Stimulated activated naive CD8-positive, alpha-beta T cell treated with anti-CD3 and anti-CD28 coated beads, Interleukin-15, Interleukin-2, amounts not matched to agents 100 U/mL and 50 U/mL, for 24 hours (primary cell): ENCODE measurements at places on chromosomes 13 and 19.
A peak's percentile ranks its signal among the peaks of the same experiment; 100 is the strongest.

DNA sequence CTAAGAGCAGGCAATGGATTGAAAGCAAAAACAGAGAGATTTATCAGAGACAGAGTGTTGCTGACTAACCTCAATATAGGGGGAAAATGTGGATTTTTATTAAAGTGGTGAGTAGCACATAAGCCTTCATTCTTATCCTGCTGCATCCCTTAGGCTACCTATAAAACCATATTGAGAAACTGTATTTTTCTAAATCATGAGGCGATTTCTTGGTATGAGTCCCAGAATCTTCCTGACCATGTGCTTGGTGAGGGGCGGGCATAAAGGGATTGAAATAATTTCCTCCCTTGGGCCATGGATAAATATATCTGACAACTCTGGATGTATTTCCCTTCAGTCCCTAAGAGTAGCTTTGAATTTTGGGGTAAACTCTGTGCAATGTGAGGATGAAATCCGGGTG is 72.8 kb downstream of the EFNB2 start:
- no peak for DNase-seq

- DNase-seq, result no peak
Observed at GRCh38 chr13:37599519-37599918, 951 bp upstream of the POSTN start.

DNA sequence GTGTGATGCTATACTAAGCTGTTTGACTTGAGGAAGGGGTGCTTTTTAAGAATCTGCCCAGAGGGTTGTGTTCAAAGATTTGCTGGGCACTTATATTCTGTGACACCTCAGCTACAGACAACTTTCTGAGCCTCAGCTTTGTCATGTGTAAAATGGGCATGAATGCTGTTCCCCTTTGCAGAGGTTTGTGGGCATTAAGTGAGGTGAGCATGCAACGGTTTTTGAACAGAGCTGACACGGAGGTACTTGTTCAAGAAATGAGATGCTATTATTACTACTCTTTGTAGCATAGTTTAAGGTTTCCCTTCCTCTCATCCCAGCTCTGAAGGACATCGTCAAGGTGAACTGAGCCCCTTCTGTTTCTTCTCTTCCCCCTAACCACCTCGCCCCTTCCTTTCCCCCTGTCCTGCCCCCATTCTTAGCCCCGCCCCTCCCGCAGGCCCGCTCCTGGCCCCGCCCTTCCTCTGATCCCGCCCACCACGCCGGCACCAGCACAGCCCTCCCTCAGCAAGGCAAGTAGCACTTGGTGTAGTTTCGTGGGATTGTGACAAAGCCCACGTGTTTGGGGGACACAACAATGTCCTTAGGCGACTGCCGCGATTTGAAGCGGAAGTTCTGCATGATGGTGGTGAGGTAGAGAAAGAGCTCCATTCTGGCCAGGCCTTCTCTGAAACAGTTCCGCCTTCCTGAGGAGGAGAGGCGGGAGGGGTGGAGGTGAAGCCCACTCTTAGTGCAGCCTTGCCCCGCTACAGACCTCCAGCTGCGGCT is 26.1 kb upstream of the CYP2A7 start:
- peak; percentile 71 for DNase-seq

DNA sequence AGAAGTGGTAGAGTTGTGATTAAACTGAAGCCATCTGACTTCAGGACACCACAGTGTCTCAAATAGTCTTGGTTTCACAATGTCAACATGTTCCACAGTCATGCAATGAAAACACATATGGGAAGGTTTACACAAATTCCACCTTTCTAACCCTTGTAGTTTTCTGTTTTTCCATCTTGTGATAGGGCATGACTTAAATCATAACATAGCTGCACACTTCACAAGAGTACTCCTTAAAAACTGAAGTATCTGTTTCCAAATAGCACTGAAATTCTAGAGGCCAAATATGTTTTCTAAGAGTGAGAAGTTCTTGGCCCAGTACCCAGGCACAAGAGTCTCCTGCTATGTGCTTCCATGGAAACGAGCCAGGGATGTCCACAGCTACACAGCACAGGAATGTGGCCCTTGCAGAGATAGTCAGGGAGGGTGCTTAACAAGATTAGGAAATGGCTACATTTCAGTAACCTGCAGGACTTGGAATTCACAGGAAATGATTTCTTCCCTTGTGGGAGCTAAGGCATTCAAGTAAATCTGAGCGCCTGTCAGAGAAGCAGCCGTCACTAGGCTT is 269.1 kb downstream of the NDFIP2 start:
- no peak for DNase-seq

DNA sequence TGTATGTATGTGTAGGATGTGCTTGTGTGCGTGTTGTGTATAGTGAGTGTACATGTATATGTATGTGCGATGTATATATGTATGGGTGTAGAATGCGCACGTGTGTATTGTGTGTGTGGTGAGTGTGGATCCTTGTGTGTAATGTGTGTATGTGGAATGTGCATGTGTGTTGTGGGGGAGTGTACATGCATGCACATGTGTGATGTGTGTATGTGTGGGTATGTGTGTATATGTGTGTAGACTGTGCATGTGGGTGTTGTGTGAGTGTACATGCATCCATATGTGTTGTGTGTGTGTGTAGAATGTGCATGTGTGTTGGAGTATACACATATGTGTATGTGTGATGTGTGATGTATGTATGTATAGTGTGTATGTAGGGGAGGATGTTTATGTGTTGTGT is 18.0 kb upstream of the SPACA7 start:
- DNase-seq, result no peak

- peak; percentile 22 for DNase-seq
Observed at GRCh38 chr19:37931881-37932655, 25.1 kb downstream of the SIPA1L3 start.

- DNase-seq, result no peak
Observed at GRCh38 chr13:73079359-73079758, 20.6 kb downstream of the KLF5 start.

GRCh38 chr13:25180775-25181537 is 8.9 kb upstream of the AMER2 start:
- no peak for DNase-seq

DNA sequence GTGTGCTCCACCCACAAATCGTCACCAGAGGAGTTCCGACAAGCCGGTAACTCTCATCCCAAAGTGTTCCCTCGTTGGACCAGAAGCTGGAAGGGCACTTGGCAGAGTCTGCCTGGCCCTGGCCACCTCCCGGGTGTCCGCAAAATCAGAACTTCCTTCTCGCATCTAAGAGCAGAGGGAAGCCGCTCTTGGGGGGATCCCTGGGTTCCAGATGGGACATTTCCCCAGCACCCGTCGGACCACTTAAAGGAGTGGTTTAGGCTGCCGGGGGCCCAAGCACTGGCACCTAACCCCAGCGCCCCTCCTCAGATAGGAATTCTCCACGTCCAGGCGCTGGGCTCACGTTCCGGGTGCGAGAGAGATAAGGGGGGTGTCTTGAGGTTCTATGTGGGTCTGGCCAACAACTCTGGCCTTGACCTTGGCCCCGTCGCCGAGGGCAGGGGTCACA is 857 bp upstream of the MAP2K7 start:
- no peak for DNase-seq

DNA sequence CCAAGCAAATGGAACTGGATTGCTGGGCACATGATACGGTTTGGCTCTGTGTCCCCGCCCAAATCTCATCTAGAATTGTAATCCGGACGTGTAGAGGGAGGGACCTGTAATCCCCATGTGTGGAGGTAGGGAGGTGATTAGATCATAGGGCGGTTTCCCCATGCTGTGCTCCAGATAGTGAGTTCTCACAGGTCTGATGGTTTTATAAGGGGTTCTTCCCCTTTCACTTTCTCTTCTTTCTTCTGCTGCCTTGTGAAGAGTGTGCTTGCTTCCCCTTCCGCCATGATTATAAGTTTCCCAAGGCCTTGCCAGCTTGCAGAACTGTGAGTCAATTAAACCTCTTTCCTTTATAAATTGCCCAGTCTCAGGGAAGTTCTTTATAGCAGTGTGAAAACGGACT is 32.6 kb upstream of the MTIF3 start:
- DNase-seq, result no peak

DNA sequence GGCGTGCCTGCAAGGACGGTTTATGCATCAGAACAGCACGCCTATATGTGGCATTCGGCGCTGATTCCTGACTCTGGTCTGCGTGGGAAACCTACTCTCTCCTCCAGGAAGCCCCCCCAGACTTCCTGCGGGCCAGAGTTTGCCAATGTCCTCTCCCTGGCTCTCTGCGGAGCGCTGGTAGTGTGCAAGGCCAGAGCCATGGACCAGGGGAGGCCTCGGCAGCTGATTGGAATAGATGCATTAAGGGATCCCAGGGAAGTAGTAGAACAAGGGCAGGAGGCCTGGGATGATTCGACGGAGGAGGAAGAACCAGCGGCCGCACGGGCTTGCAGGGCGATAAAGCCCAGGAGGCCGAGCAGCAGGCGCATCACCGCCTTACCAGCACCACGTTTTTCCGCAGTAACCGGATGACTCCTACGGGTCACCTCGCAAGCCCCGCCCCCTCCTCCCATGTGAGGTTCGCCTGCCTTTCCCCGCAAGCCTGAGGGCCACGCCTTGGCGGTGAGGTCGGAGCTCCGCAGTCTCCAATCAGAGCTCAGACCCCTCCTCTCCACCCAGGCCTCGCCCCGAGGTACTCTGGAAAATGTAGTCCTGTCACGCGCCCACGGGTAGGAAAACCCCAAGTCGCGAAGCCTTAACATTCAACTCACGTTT is 5.0 kb downstream of the CLEC11A start:
- DNase-seq, result peak; percentile 94

GRCh38 chr19:8423817-8424223 is 10.7 kb downstream of the MARCHF2 start:
- no peak for DNase-seq

DNA sequence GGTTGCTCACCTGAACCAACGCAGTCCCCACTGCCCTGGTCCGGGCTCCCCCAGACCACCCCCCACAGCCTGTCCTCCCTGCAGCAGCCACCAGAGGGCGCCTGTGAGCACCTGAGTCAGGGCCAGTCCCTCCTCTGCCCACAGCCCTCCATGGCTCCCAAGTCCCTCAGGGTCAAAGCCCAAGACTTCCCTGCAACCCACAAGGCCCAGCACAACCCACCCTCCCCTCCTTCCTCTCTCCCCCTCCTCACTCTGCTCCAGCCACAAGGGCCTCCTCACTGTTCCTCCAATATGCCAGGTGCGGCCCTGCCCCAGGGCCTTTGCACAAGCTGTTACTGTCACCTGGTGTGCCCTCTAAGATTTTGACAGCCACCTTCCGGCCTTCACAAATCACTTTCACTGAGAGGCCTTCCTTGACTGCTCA is 10.9 kb downstream of the GNA15 start:
- DNase-seq, result peak; percentile 84

GRCh38 chr13:49596221-49596620 is 10.9 kb upstream of the RCBTB1 start:
- no peak for DNase-seq

DNA sequence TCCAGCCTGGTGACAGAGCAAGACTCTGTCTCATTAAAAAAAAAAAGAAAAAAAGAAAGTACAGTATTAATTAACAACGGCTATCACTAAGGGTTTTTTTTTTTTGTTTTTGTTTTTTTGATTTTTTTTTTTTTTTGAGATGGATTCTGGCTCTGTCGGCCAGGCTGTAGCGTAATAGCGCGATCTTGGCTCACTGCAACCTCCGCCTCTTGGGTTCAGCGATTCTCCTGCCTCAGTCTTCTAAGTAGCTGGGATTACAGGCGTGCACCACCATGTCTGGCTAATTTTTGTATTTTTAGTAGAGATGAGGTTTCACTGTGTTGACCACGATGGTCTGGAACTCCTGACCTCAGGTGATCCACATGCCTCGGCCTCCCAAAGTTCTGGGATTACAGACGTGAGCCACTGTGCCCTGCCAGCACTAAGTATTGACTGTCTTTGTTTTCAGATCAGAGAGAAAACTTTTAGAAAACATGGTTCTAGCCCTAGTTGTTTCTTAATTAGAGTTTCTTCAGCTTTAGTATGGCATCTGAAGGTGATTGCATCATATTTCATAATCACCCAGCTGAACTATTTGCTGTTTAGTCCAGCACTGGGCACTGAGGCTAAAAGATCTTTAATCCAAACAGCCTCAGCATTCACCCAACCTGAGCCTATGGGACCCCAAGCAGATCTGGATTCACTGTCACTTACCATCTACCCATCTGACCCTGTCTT is 2.7 kb upstream of the GATAD2A start:
- no peak for DNase-seq
